Activated naive CD8-positive, alpha-beta T cell treated with anti-CD3 and anti-CD28 coated beads, Interleukin-2, amount 10 ng/mL, durations not matched to agents 7 days and 5 days (primary cell): ENCODE measurements at places on chromosomes 4 and X. TPM values are rescaled to one million over a fixed set of nuclear protein-coding genes. Genes with fewer than 3 reads are reported as not detected.

GRCh38 chr4:68267433-68267944 is 22.0 kb upstream of the TMPRSS11B start:
- no peak for DNase-seq

DNA sequence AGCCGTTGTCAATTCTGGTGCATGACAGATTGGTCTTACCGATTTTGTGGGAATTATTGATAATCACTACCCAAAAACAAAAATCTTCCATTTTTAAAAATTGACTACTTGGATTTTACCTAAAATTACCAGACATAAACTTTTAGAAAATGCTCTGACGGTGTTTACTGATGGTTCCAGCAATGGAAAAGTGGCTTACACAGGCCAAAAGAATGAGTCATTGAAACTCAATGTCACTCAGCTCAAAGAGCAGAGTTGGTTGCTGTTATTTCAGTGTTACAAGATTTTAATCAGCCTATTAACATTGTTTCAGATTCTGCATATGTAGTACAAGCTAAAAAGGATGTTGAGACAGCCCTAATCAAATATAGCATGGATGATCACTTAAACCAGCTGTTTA is 23.0 kb upstream of the UGT2B17 start:
- DNase-seq = no peak

GRCh38 chr4:56979421-56980072 is 851 bp downstream of the POLR2B start:
- DNase-seq = peak; percentile 61

The CT45A10 gene
- not detected for total RNA-seq

GRCh38 chr4:80540785-80541469 is 205.4 kb downstream of the CFAP299 start:
- DNase-seq = no peak

- DNase-seq = no peak
Observed at GRCh38 chr4:122764821-122765215, 32.3 kb downstream of the BBS12 start.

DNA sequence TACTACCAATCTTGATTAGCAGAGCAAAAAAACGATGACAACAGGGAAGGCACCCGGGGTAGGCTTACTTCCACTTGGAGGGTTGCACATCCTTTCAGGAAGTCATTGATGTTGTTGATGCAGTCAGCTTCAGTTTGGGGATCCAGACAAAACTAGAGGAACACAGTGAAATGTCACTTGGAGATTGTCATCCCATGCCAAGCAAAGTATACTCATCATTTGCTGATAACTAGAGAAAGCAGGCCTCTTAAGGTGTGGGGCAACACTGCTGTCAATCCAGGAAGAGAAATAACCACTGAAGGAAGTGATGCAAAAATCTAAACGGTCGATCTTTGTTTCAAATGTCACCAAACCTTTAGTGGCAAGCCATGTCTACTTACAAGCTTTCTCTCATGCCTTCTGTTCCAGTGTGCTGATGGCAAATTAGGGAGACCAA is 1.4 kb downstream of the ARHGEF6 start:
- no peak for DNase-seq

The SAGE1 gene
- total RNA-seq = not detected

DNA sequence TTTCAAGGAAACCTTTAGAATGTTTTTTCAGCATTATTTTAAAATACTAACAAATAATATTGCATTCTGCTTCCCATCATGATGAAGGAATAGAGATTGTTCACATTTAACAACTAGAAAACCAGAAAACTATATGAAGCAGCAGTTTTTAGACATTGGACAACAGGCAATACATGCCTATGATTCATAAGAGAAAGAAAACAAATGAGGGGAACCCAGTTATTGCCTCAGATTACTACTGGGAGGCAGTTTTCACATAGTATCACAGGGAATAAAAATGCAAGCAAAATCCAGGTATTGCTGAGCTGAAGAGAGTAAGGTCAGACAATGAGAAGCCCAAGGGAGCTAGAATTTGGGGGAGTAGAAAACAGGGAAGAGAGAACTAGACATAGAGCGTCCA is 373.6 kb downstream of the MAPK10 start:
- no peak for DNase-seq

DNA sequence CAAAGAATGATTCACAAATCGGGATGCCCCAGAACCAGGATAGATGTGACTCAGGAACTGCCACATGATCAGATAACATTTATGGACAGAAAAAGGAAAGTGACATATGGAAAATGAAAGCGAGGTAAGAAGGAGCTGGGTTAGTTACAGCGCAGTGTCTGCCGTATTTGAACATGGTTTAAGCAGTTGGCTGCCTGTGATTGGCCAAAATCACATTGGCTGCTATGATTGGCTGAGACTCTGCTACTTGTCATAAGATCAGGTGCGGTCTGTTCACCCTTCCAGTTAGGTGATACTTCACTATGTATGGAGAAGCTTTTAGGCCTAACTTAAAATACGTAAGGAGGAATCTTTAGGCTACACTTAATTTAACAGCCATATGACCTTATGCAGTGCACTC is 322.7 kb upstream of the HAND2 start:
- no peak for DNase-seq

DNA sequence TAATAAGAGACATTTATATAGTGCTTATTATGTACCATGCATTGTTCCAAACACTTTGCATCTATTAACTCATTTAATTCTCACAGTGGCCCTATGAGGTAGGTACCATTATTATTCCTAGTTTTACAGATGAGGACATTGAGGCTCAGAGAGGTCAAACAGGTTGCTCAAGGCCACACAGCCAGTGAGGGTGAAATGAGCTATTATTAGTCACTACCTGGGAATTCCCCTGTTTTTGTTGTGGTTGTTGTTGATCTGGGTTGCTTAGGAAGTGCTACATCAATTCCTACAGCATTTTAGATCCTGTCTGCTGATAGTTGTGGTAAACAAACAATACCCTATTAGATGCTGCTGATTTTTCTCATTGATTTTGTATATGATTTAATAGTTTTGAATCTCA is 41.2 kb downstream of the APLN start:
- no peak for DNase-seq
